ENCODE measurements at places on chromosomes 16 and 17.

DNA sequence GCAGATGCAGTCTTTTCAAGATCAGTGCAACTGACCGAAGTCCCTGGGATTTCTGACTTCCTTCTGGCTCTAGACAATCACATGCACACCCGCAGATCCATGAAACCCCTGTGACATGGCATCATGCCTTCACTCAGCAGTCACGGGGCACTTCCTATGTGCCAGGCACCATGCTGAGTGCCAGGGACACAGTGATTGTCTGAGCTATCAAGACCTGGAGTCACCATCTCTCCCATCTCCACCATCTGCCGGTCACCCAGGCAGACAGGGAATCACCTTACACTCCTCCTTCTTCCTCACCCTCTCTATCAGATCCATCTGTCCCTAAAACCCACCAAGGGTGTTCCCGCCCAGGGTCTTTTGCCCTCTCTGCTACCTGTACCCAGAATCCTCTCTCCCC, 5.3 kb downstream of the BEAN1 start:
- DNase-seq = no peak

DNA sequence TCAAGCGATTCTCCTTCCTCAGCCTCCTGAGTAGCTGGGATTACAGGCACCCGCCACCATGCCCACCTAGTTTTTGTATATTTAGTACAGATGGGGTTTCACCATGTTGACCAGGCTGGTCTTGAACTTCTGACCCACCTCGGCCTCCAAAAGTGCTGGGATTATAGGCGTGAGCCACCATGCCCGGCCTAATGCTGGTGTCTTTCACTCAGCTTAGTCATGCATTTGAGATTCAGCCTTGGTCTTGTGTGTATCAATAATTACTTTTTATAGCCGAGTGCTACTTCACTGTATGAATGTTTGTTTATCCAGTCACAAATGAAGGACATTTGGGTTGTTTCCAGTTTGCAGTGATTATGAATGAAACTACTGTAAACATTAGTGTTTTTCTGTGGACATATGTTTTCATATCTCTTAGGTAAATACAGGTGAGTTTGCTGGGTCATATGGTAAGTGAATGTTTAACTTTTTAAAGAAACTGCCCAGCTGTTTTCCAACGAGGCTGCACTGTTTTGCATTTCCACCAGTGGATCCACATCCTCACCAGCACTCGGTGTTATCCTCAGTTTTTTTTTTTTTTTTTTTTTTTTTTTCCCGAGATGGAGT, 11.0 kb upstream of the PLCG2 start:
- no peak for DNase-seq

GRCh38 chr17:45341533-45342158, 24.8 kb upstream of the MAP3K14 start:
- DNase-seq = no peak

DNA sequence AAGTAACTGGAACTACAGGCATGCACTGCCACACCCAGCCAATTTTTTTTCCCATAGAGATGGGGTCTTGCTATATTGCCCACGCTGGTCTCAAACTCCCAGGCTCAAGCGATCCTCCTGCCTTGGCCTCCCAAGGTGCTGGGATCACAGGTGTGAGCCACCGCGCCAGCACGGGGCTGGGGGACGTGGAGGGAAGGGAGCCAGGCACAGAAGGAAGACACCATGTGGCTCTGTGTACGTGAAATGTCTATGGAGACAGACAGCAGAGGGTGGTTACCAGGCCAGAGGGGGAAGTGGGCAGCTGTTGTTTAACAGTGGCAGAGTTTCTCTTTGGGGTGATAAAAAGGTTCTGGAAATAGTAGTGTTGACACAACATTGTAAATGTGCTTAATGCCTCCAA, 4.6 kb upstream of the PIEZO1 start:
- no peak for DNase-seq

GRCh38 chr17:37527249-37527851, 37.7 kb downstream of the DUSP14 start:
- DNase-seq = no peak

GRCh38 chr16:28155293-28155692, 56.5 kb downstream of the XPO6 start:
- no peak for DNase-seq

DNA sequence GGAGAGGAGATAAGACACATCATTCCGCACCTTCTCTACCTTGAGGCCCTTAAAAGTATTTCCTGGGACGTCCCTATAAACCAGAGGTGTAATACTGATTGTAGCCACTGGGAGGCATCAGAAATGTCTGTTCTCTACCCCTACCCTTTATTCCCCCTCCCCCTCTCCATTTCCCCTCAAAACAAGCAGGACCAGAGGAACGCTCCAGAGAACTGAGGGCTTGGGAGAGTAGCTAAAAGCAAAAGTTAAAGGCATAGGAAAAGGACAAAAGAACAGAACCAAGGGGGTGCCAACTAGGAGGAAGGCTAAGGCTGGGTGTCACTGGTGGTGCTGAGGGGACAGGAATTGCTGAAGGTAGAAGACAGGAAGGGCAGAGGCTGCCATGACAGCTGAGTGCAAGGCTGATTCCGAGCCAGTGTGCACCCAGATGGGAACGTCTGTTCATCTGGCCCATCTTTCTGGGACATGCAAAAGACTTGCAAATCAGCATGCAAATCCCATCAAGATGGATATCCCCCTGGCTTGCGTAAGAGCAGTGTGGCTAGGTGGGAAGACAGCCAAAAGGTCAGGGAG, 6.7 kb downstream of the CAMTA2 start:
- DNase-seq = no peak

- DNase-seq = no peak
Observed at GRCh38 chr17:33267271-33267790, 25.8 kb downstream of the ASIC2 start.

DNA sequence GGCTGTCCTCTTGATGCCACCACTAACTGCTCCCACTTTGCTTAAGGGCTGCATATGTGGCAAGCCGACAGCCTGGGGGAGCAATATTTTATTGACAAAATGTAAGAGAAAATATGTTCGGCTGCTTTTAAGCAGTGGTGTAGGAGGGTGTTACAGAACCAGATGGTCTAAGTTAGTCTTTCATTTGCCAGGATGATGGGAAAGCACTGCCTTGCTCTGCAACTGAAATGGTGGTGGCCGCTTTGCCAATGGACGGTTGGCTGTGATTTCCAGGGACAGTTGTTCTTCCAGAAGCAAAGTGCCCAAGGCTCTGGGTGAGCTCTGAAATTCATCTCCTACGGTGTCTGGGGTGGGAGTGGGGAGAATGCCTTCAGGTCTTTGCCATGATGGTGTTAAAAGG, 469.3 kb downstream of the TOX3 start:
- no peak for DNase-seq

DNA sequence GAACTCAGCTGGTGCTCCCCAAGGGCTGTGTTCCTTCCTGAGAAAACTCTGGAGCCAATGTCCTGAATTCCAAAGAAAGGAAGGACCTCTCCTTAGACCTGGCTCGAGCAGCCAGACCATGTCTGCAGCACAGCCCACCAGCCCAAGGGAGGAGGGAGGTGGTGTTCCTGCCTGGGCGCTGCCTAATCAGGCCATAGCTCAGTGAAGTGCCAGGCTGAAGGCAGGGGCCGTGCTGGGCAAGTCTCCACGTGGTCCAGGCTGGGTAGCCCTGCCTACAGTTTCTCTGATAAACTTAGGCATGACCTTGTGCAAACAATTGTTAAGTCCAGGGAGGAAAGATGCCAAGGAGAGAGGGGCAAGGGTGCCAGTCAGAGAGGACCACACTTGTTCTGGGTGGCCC, 76.8 kb downstream of the MPRIP start:
- DNase-seq = no peak

Data from activated CD4-positive, alpha-beta T cell treated with anti-CD3 and anti-CD28 coated beads for 1 hour (primary cell).